EH (cell line): ENCODE measurements at places on chromosomes 6 and 20.
A peak's percentile ranks its signal among the peaks of the same experiment; 100 is the strongest.

DNA sequence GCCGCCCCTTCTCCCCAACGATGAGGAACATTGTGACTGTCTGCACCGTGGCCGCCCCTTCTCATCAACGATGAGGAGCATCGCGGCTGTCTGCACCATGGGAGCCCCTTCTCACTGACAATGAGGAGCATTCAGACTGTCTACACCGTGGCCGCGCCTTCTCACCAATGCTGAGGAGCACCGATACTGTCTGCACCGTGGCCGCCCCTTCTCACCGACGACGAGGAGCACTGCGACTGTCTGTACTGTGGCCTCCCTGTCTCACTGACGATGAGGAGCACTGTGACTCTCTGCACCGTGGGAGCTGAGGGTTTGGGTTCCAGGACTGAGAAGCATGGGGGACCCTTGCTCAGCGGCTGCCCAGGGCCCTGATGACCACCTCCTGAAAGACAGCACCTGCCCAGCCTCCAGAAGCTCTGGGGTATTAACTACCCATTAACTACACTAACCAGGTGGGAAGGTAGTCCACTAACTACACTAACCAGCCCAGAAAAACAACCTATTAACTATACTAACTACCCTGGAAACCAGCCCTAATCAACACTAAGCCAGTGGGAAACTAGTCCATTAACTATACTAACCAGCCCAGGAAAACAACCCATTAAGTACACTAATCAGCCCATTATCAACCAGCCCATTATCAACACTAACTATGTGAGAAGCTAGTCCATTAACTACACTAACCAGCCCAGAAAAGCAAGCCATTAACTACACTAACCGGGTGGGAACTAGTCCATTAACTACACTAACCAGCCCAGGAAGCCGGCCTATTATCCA lies 116.9 kb downstream of the TAF4 start:
- DNase-seq, result no peak

- DNase-seq, result peak; percentile 94
Observed at GRCh38 chr6:104625536-104625935, 234.2 kb downstream of the HACE1 start.

- peak; percentile 75 for DNase-seq
Observed at GRCh38 chr6:100948381-100949133, 67.4 kb upstream of the ASCC3 start.

DNA sequence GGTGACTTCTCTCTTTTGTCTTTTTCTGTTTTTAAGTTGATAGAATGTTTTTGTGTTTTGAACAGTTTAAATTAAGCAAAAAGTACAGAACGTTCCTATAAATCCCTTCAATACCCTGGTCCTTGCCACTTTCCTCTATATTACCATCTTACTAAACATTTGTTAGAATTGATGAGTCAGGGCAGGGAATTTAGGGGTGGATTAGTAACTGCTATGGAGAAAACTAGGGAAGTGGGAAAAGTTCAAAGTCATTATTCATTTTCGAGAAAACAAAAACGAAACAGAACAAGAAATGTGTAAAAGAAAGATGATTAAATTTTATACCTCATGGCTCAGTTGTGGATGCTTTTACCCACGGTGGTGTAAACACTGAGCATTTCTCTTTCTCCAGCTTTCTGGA lies 240.4 kb upstream of the SULF2 start:
- DNase-seq, result peak; percentile 83

GRCh38 chr20:52305024-52305645 lies 113.6 kb upstream of the ZFP64 start:
- peak; percentile 0 for DNase-seq

DNA sequence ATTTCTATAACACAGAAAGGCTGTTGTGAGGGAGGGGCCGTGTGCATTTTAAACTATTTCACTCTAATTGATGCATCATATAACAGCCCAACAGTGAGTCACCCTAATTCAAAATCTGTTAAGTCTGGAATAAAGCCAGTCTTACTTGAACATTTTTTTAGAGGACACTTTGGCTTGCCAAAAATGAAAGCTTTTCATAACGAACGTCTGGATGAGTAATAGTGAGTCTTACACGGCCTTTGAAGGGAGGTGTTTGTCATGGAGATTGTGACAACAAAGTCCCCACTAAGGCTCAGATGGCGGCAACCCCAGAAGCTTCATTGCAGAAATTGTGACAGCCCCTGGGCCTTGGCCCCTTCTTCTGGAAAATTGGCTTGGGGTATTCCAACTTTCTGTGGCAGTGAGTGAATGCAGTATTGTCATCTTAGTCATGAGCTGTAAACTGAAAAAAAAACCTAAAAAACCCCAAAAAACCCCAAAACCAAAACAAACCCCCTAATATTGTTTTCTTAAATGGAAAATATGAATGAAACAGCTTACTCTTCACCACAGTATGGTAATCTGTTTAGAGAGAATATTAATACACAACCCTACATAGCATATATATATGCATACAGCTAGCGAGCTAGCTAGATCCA lies 92.6 kb upstream of the CLDN20 start:
- peak; percentile 96 for DNase-seq

- DNase-seq, result no peak
Observed at GRCh38 chr6:22349528-22349927, 52.7 kb upstream of the PRL start.

- peak; percentile 24 for DNase-seq
Observed at GRCh38 chr6:117169781-117170281, 95.5 kb upstream of the VGLL2 start.

DNA sequence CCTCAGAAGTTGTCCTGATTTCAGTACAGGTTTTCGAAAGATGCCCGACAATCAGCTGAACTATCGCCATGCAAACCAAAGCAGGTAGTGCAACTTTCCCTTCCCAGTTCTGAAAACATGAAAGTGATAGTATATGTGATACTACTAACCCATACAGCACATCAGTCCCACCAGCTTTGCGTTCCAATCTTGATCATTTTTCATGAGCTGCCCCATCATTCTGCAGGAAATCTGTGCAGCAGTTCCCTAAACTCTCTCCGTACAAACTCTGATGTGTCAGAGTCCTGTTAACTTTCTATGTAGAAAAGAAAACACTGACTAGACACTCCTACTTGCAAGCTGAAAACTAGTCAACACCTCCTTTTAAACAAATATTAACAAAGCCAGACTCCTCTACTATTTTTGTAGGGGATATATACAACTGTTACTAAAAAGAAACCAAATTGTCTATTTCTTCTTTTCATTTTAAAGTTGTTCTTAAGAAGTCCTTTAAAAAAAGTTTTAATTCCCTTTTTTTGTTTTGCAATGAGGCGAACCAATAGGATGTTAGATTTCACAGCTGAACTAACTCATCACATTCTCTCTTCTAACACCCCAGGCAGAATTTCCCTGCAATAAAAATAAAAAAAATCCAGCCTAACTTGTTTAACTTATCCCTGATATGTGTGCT lies 99.6 kb upstream of the DST start:
- DNase-seq, result no peak

- DNase-seq, result peak; percentile 51
Observed at GRCh38 chr6:152669895-152670294, 27.8 kb upstream of the MYCT1 start.

DNA sequence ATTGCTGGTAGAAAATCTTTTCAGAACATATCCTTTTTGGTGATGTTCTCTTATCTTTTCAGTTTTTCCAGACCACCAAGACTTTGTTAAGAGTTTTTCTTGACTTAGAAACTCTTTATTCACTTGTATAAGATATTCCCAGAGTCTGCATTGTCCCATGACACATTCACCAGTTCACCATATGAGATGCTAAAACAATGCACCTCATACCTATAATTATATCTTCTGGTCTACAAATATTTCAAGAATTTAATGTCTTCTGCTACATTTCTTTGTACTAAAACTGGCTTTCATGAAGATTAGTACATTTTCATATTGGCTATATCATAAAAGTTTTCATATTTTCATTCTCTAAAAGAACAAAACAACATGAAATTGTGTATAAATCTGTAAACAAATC lies 111.3 kb downstream of the ADGRG6 start:
- DNase-seq, result peak; percentile 65

- DNase-seq, result no peak
Observed at GRCh38 chr6:139600343-139600742, 225.9 kb upstream of the CITED2 start.

GRCh38 chr20:61073376-61073775 lies 178.7 kb upstream of the CDH4 start:
- DNase-seq, result no peak

- no peak for DNase-seq
Observed at GRCh38 chr6:136801581-136801980, 9.3 kb upstream of the MAP3K5 start.

DNA sequence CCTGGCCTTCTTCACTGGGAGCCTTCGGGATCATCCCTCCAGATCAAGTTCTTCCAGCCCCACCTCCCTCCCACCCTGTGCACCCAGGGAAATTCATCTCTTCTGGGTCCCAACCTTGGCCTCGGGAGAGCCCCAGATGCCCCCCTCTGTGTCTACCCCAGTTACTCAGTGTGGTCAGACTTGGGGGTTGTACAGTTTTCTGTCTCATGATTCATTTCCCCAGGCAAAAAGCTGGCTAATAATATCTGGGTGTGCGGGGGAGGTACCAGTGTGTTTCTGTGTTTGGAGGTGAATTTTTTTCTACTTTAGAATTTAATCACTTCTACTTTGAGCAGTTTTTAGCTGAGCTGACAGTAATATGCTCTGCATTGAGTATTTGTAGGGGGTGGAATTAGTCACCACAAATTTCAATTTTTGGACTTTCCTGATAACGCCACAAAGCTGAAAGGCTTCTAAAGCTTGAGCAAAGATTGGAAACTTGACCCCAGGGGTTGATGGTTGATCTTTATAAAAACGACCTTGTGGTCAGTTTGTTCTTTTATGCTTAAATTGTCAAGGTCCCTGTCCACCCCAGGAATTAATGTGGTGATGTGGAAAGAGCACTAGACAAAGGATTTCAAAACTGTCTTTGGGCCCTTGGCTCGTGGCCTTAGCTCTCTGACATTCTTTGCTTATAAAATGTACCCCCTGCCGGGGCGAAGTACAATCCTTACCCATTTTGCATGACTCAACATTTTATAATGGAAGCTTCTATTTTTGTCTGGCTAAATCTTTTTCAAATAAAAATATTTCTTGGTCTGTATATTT lies 284.7 kb upstream of the TAB2 start:
- peak; percentile 97 for DNase-seq

GRCh38 chr6:210778-211374 lies 81.4 kb upstream of the DUSP22 start:
- no peak for DNase-seq

DNA sequence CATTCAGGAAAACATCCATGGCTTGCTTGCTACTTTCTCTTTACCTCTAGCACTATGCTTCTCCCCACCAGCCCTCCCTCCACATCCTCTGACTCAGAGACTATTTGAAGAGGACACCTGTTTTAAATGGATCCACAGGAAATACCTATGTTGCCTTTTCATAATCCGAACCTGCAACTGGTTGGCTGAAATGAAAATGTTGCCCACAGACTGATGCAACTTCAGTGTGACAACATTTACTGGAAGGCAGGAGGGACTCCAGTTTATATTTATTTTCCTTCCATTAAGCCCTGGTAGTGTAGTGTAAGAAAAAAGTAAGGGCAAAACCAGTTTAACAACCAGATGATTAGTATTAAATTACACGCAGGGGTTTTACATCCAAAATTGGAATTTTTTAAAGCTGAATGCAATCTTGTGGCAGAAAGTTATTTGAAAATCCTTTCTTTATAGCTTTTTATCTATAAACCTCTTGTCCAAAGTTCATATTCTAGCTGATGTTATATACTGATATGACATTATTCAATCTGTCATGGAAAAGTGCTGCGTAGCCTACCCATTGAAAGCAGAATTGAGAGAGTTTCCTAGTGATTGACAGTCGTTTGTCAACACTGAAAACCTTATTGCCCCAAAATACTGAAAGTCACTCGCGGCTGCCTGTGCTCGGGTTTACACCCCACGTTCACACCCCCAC lies 881 bp upstream of the AIG1 start:
- DNase-seq, result peak; percentile 80

- peak; percentile 80 for DNase-seq
Observed at GRCh38 chr6:154403788-154404187, 47.2 kb upstream of the IPCEF1 start.

GRCh38 chr6:111573131-111573883 lies 32.4 kb downstream of the TRAF3IP2 start:
- DNase-seq, result peak; percentile 85

- no peak for DNase-seq
Observed at GRCh38 chr6:147005499-147005898, 198.7 kb upstream of the STXBP5 start.
